ENCODE measurements at places on chromosomes 1 and 21.

DNA sequence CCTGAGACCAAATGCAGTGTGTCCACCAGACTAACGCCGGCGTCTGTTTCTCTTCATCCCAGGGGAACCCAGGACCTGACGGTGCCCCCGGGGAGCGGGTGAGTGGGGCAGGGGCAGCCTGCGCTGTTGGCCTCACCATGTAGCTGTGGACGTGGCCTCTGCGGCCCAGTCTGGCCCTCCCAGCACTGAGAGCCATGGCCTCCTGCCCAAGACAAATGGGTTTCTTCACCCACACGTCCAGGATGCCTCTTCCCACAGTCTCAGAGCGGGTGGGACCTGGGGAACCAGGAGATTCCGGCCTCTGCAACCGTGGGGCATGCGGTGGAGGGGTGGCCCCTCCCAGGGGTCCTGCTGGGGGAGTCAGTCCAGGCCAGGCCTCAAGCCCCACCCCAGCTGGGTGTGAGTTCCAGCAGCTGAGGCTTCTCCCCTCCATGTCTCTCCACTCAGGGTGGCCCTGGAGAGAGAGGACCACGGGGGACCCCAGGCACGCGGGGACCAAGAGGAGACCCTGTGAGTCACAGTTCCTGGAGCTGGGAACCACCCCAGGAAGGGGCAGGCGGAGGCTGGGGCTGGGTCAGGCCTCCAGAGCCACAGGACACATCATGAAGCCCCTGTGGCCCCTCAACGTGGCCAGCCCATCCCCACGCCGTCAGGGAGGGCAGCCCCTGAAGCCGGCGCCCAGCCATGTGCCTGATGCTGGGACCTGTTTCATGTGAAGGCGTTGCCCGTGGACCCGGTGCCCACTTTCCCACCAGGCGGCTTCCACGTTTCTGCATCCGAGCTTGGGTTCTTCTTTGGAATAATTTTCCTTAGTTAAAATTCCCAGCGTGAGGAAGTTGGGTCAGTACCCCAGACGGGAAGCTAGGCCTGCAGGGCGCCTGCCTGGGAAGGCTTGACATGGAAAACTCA, 11.0 kb downstream of the COL6A1 start:
- peak; percentile 8 for DNase-seq

DNA sequence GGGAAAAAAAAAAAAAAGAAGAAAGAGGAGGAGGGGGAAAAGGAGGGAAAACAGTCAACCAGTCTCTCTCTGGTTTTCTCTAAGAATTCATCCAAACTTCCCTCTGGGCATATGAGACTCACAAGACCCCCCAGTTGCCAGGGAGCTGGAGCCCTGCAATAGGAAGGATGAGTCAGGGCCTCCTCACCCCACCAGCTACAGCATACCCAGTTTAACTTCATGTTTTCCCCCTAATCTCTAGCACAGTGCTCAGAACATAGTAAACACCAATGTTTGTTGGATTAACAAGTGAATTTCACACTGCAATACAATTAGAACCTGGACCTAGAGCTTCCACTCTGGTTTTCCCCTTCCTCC, 7.8 kb downstream of the F11R start:
- DNase-seq, result no peak

DNA sequence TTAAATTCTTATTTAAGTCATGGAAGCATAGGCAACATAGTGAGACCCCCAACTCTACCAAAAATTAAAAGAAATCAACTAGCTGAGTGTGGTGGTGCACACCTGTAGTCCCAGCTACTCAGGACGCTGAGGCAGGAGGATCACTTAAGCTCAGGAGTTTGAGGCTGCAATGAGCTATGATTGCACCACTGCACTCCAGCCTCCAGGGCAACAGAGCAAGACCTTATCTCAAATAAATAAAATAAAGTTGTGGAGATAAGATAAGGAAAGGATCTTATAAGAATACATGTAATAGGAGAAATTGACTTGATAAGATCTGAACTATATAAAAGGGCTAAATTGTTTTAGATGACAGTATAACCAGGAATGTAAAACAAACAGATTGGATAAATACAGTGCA, 2.3 kb upstream of the BATF3 start:
- no peak for DNase-seq

DNA sequence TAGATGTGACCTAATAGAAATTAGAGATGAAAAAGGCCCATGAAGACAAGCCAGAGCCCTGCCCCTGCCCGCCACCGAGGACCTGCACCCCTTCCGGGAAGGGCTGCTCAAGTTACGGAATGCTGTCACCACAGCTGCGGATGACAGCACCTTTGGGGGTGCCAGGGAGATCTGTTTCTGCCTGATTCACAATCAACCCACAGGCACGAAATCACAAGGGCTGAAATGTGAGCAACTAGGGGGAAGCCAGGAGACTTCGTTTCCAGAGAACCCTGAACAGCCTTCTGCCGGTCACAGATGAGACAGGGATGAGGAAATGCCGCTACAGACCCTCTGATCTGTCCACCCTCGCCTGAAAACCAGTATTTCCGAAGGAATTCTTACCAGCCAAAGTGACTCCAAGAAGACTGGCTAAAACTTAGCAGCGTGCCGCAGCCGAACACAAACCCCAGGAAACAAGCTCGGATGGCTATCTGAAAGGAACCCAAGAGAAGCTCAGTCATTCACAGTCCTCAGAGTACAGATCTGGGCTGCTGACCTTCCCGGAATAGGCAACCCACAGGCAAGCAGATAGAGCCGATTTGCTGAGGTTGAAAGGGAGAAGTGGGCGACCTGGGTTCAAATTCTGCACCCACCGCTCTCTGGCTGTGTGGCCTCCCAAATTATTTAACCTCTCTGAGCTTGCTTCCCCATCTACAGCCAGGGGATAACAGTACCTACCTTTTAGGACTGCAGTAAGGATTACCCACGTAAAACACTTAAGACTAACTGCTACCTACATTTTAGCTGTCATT, 1.1 kb downstream of the ICMT start:
- DNase-seq, result peak; percentile 25

- DNase-seq, result no peak
Measured at GRCh38 chr1:81006502-81006901, 794.2 kb upstream of the ADGRL2 start.

DNA sequence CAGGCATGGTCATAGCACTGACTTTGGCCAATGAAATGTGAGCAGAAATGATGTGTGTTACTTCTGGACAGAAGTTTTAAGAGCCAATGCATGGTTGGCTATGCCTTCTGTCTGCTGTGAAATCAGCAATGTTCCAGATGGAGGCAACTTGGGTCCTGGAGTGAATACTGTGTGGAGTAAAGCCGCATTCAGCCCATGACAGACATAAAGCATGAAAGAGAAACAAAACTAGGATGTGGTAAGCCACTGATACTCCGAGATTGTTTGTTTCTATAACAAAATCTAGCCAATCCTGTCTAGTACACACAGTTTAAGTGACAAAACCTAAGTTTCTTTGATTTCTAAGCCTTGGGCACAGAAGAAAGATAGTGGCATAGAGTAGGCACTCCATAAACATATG, 47.1 kb upstream of the ARHGAP29 start:
- no peak for DNase-seq

DNA sequence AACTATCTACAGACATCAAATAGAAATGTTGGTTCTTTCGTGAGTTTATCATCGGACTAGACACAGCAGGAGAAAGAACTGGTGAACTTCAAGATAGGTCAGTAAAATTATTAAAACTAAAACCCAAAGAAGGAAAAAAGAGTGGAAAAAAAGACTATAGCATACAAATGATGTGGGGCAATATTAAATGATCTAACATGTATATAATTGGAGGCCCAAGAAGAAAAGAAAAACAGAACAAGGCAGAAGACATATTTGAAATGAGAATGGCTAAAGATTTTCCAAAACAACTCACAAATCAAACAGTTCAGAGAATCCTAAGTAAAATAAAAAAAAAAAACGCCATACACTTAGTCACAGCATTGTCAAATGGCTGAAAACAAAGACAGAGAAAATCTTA, 101.8 kb downstream of the PCNX2 start:
- DNase-seq, result no peak

DNA sequence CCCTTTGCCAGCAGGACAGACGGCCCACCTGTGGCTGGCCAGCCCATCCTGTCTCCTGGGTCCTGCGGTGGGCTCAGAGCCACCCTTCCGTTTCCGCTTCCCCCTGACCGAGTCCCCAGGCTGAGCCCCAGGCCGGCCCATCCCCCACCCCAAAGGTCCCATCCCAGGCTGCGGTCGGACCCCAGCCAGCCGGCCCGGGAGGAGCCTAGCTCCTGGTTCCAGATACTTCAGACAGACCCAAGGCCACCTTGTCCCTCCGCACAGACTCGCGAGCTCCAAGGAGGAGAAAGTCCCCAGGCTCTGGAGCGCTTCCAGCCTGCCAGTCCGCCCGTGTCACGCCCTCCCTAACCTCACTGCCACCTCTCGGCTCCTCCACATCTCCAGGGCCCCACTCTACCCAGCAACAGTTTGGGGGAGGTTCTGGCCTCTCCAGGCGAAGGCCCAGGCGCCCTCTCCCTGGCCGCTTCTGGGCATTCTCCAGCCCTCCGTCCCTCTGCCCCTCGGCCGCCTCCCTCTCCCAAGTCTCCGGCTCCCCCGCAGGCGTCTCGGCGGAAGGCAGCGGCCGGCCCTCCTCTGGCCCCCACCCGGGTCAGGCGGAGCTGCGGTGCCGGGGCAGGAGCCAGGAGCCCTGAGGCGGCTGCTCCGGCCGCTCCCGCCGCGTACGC, 835 bp downstream of the LRRN2 start:
- DNase-seq, result peak; percentile 27

DNA sequence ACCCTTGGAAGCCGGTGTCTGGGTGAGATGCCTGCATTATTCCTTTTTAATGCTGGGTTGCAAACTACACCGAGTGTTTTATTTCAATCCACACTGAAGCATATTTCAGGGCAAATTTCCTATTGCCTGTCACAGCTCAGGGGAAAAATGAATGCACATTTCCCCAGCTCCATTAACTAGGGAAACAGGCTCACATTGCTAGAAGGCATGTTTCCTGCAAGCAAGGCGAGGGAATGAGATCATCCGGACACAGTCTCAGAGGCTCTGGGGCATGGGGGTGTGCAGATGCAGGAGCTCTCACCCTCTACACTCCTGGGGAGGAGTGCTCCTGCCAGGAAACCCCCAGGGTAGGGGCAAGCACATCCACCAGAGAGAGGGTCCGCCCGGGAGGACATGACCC, 24.6 kb downstream of the SYT2 start:
- DNase-seq, result no peak

- DNase-seq, result no peak
Measured at GRCh38 chr1:42983253-42983652, 24.6 kb upstream of the SLC2A1 start.

- DNase-seq, result no peak
Measured at GRCh38 chr1:64236541-64236954, 33.1 kb downstream of the UBE2U start.

- no peak for DNase-seq
Measured at GRCh38 chr1:178648151-178648550, 76.9 kb upstream of the RALGPS2 start.

DNA sequence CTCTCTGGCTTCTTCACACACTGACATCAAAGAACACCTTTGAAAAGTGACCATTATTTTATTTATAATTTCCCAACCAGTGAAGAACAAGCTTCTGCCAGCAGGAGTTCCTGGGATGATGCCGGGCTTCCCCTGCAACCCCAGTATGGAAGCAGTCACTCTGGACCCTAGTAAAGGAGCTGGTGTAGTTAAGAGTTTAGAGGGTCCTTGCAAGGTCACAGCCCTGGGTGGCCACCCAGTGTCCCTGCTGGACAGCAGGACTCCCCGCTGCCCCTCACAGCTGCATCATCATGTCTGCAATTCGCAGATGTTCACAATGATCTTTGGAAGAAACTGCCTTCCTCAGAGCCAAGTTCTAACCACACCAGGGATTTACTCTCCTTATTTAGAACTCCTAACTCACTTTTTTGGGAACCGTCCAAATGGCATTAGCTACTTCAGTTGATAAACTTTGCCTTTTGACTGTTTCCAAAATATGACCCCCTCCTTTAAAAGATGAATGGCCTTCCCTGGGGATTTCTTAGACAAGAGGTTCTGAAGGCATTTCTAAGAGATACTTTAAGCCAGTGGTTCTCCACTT, 90.6 kb downstream of the HIVEP3 start:
- no peak for DNase-seq

- DNase-seq, result no peak
Measured at GRCh38 chr1:158113759-158114127, 67.0 kb upstream of the CD1D start.

DNA sequence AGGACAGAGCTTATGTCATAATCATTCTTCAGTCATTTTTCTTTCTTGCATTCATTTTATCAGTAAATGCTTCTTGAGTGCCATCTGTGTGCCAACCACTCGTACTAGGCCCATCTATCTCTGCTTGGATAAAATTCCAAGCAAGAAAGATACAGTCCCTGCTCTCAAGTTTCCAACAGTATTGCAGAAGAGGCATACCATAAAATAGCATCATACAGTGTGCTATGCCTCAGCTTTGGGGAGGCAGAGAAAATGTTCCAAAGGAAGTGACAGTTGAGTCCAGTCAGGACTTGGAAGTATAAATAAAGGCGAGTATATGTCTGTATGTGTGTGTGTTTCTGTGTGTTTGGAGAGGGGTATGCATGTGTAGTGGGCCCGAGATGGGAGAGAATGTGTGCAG, 113.4 kb upstream of the HOOK1 start:
- DNase-seq, result no peak

GRCh38 chr1:27416387-27417111, 24.1 kb downstream of the GPR3 start:
- DNase-seq, result no peak

- DNase-seq, result no peak
Measured at GRCh38 chr1:5707566-5708345, 284.5 kb downstream of the NPHP4 start.

GRCh38 chr1:106120789-106121188, 935.7 kb upstream of the PRMT6 start:
- DNase-seq, result no peak

- no peak for DNase-seq
Measured at GRCh38 chr1:166083887-166084286, 82.9 kb downstream of the FAM78B start.

- no peak for DNase-seq
Measured at GRCh38 chr1:10516925-10517676, 42.4 kb downstream of the PEX14 start.

DNA sequence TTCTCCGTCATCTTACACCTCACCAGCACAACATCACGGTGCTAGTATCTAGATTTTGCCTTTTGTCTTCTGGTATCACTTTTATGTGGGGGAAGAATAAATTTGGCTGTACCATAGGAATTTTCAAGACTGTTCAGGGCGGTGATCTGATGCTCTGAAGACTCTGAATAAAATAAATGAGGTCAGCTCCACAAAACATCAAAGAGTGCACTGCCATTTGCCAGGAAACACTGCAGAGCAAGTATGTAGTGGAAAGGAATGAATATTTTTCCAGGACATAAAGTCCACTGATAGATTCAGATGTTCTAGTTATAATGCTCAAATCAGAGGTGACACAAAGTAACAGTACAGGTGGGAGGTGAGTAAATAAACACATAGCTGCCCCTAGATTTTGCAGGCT, 56.3 kb downstream of the ZP4 start:
- no peak for DNase-seq

GRCh38 chr1:199758626-199759255, 268.8 kb upstream of the NR5A2 start:
- DNase-seq, result no peak

GRCh38 chr1:32755098-32755809, 52.7 kb upstream of the SYNC start:
- no peak for DNase-seq

GRCh38 chr1:231194843-231195516, 33.1 kb downstream of the TRIM67 start:
- DNase-seq, result no peak
